ENCODE measurements at places on chromosomes 7 and 10. TPM values are rescaled to one million over a fixed set of nuclear protein-coding genes. Genes with fewer than 3 reads are reported as not detected.

PVRIG gene
- 63.2 TPM for total RNA-seq

CAMK2B gene
- 0.63 TPM for total RNA-seq

PIK3AP1 gene
- 11.5 TPM for total RNA-seq

GNAI1 gene
- not detected for total RNA-seq

GSTO2 gene
- total RNA-seq, result 0.96 TPM

- H3K4me3 ChIP-seq, result no peak overlapping the region
- DNase-seq, result no peak
- no peaks in the 10 kb centered on the region for H3K4me1 ChIP-seq
- H3K27ac ChIP-seq, result no peak overlapping the region
Observed at GRCh38 chr7:123935436-123936381, 10.7 kb downstream of the SPAM1 start.

GRCh38 chr7:24428676-24429075 lies 144.6 kb upstream of the PALS2 start:
- peaks cover 11% of the 10 kb centered on the region for H3K27me3 ChIP-seq
- no peak overlapping the region for H3K27ac ChIP-seq
- no peak overlapping the region for H3K4me3 ChIP-seq
- DNase-seq, result no peak
- no peaks in the 10 kb centered on the region for H3K4me1 ChIP-seq

GRCh38 chr10:75612904-75613684 lies 181.7 kb downstream of the LRMDA start:
- peaks cover 9% of the 10 kb centered on the region for H3K27me3 ChIP-seq
- DNase-seq, result no peak
- no peak overlapping the region for H3K4me3 ChIP-seq
- no peak overlapping the region for H3K27ac ChIP-seq

DNA sequence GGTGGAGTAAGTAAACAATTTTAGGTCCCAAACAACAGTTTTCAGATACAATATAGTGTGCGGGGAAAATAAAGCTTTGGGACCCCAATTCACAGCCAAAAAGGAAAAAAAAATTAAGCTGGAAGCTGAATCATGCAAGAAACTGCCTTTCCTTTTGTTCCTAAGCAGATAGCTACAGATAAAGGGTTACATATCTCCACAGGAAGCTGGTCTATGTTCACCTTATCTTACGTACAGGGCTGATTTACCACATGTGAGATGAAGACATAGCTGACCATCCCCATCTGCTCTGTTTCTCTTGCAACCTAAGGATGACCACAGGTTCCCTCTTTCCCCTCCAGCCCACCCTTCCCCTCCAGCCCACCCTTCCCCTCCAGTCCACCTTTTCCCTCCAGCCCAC lies 14.2 kb upstream of the PFKP start:
- peaks cover 12% of the 10 kb centered on the region for H3K4me1 ChIP-seq
- H3K36me3 ChIP-seq, result no peaks in the 10 kb centered on the region
- DNase-seq, result no peak
- H3K27me3 ChIP-seq, result peaks cover 50% of the 10 kb centered on the region
- no peak overlapping the region for H3K27ac ChIP-seq
- H3K4me3 ChIP-seq, result no peak overlapping the region

- H3K36me3 ChIP-seq, result no peaks in the 10 kb centered on the region
- DNase-seq, result peak; percentile 64
- H3K27ac ChIP-seq, result peak overlapping the region; percentile 19
- H3K4me3 ChIP-seq, result no peak overlapping the region
- H3K27me3 ChIP-seq, result no peaks in the 10 kb centered on the region
Observed at GRCh38 chr10:119602241-119603095, 5.7 kb upstream of the TIAL1 start.

DNA sequence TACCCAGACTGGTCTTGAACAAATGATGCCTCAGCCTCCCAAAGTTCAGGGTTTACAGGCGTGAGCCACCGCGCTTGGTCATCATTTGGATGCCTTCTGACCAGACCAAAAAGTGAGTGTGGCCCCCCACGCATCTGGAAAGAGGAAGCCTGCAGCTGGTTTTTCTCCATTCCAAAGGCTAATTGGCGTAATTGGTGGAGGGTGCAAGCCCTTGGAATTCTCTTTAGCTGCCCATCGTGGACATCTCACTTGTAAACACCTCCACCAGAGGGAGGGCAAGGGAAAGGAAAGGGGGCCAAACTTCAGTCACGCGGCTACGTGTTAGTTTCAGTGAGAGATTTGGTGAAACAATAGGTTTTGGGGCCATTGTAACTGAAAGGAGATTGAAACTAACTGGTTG lies 4.1 kb upstream of the ARHGAP21 start:
- H3K4me3 ChIP-seq, result no peak overlapping the region
- H3K4me1 ChIP-seq, result peaks cover 9% of the 10 kb centered on the region
- no peaks in the 10 kb centered on the region for H3K36me3 ChIP-seq
- H3K27me3 ChIP-seq, result peaks cover 3% of the 10 kb centered on the region

GRCh38 chr7:36949711-36950600 lies 225.7 kb upstream of the AOAH start:
- H3K36me3 ChIP-seq, result peaks cover 65% of the 10 kb centered on the region
- no peaks in the 10 kb centered on the region for H3K27me3 ChIP-seq
- no peak overlapping the region for H3K27ac ChIP-seq
- DNase-seq, result no peak
- H3K4me1 ChIP-seq, result no peaks in the 10 kb centered on the region

DNA sequence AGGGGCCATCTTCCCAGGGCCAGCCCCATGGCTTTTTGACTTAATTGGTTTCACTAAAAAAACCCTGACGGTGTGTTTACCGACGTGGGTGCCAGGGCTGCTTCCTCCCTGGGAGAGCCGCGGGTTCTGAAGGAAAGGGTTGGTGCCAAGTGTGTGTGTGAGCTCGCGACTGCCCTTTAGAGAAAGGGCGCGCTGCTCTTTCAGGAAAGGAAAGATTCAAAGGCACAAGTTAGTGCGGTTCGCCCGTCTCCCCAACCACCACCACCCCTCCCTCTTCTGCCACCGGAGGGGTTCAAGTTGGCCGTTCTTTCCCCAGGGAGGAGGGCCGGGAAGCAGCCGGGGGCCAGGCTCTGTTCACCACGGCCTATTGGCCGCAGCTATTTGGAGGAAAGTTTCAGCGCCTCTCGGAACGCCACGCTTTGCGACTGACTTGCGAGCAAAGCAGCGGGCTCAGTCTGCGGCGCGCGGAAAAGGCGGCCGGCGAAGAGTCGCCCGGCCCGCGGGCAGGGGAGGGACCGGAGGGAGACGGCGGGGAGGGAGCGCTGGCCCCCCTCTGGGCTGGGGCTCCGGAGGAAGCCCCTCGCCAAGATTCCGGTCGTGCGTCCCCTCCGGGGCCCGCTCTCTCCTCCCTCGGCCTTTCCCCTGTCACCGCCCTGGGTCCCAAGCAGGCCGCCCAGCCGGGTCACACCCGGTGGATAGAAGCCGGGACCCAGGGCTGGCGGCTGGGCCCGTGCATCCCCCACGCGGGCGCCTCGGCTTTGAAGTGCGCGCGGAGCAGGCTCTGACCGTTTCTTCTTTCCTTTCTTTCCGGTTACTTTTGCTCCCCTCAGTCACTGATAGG lies 165.9 kb upstream of the PPP1R3A start:
- H3K36me3 ChIP-seq, result peaks cover 1% of the 10 kb centered on the region
- H3K27me3 ChIP-seq, result peaks cover 84% of the 10 kb centered on the region
- peak overlapping the region; percentile 62 for H3K27ac ChIP-seq

GRCh38 chr10:32269343-32270100 lies 77.4 kb downstream of the EPC1 start:
- H3K36me3 ChIP-seq, result peaks cover 48% of the 10 kb centered on the region
- no peaks in the 10 kb centered on the region for H3K27me3 ChIP-seq
- no peak for DNase-seq
- no peaks in the 10 kb centered on the region for H3K4me1 ChIP-seq
- H3K27ac ChIP-seq, result no peak overlapping the region
- H3K4me3 ChIP-seq, result no peak overlapping the region

DNA sequence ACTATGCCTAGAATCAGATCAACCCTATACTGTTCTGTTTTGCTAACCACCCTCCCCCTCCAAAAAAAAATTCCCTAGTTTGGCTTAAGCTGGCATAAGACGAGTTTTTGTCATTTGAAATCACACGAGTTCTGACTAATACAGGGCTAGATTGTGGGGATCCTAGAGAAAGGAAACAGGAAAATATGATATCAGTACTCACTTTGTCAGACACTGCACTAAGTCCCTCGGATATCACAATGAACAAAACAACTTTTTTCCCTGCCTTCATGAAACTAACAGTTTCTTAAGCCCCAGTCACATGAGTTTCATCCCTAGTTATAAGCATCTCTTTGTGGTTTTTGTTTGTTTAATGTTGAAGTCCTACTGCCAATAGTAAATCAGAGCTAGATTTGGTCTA lies 118.5 kb downstream of the ITGB8 start:
- H3K27ac ChIP-seq, result no peak overlapping the region
- DNase-seq, result no peak
- no peaks in the 10 kb centered on the region for H3K36me3 ChIP-seq
- H3K4me1 ChIP-seq, result no peaks in the 10 kb centered on the region
- H3K4me3 ChIP-seq, result no peak overlapping the region

DNA sequence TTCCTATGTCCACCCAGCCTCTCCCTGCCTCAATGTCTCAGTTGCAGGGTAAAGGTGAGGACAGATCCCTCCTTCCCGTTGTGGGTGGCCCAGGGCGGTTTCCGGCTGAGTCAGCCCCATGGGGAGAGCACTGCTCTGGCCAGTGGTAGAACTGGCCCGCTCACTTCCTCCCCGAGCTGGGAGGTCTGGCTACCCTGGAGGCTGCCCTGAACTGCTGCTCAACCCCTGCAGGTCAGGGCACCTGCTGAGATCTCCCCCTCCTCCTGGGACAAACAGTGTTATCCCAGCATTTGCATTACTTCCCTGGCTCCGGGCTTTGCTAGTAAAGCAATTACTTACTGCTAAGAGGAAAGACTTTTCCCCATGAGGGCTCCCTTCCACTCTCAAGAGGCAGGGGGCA lies 21.4 kb upstream of the IMPDH1 start:
- no peak overlapping the region for H3K4me3 ChIP-seq
- no peaks in the 10 kb centered on the region for H3K36me3 ChIP-seq
- peaks cover 13% of the 10 kb centered on the region for H3K4me1 ChIP-seq
- DNase-seq, result no peak

- H3K27ac ChIP-seq, result no peak overlapping the region
- H3K4me3 ChIP-seq, result no peak overlapping the region
- no peak for DNase-seq
- H3K27me3 ChIP-seq, result no peaks in the 10 kb centered on the region
Observed at GRCh38 chr10:52756966-52757365, 15.6 kb downstream of the MBL2 start.

DNA sequence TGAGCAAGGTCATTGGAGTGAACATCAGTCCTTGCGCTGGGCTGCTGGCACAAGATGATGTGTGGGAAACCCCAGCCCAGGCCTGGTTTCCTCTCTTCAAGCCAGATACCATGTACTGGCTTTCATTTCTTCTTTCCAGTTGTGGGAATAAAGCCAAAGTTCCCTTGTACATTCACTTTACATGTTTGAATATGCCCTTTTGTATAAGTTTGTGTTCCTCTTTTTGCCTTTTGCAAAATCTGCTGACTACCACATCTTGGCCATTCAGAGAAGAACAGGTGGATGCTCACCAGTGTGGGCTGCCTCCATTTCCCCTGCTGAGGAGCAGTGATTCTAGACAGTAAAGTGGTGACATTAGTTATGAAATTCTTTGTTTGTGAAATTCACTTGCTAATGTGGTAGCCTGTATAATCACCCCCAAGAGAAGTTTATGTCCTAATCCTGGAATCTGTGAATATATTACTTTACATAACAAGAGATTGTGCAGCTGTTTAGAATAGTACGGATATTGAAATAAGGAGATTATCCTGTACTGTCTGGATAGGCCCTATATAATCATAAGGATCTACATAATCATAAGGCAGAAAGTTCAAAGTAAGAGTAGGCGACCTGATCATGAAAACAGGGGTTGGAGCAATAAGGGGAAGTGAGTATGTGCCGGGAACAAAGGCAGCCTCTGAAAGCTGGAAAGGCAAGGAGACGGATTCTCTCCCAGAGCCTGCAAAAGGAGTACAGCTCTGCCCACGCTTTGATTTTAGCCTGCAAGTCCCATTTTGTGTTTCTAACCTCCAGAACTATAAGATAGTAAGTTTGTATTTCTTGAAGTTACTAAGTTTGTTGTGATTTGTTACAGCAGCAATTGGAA lies 18.8 kb upstream of the AOAH start:
- H3K27ac ChIP-seq, result no peak overlapping the region
- peaks cover 15% of the 10 kb centered on the region for H3K36me3 ChIP-seq
- peaks cover 25% of the 10 kb centered on the region for H3K4me1 ChIP-seq
- H3K4me3 ChIP-seq, result no peak overlapping the region
- no peaks in the 10 kb centered on the region for H3K27me3 ChIP-seq

GRCh38 chr10:7872041-7872442 lies 53.7 kb downstream of the TAF3 start:
- DNase-seq, result no peak
- no peaks in the 10 kb centered on the region for H3K27me3 ChIP-seq

DNA sequence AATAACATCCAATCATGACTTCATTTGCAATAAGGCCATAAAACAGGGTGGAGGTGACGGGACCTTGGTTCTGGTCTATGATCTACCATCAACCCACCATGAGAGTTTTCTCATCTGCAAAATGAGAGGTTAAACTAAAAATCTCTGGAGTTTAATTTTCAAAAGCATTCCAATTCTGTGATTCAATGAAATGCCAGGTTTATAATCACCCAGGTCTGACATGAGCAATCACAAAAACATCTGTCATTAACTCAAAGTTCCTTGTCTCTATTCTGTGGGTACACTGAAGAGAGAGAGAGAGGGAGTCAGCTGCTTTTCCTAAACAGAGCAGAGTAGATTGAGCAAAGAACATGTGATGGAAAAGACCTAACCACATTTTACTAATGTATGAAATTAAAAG lies 75.4 kb downstream of the NUDCD3 start:
- H3K4me3 ChIP-seq, result no peak overlapping the region
- H3K36me3 ChIP-seq, result peaks cover 35% of the 10 kb centered on the region
- H3K27me3 ChIP-seq, result no peaks in the 10 kb centered on the region
- DNase-seq, result no peak
- peaks cover 4% of the 10 kb centered on the region for H3K4me1 ChIP-seq
